ENCODE measurements at places on chromosomes 7 and 10. TPM values are rescaled to one million over a fixed set of nuclear protein-coding genes. Genes with fewer than 3 reads are reported as not detected.

Gene IDI2
- total RNA-seq: not detected

Gene ZNF248
- 11.7 TPM for total RNA-seq

Gene PTN
- total RNA-seq: 228 TPM

Gene SPDYE5
- not detected for total RNA-seq

Gene DLX5
- total RNA-seq: 0.70 TPM

Gene CYP2C18
- not detected for total RNA-seq

Gene BZW2
- 108 TPM for total RNA-seq

DNA sequence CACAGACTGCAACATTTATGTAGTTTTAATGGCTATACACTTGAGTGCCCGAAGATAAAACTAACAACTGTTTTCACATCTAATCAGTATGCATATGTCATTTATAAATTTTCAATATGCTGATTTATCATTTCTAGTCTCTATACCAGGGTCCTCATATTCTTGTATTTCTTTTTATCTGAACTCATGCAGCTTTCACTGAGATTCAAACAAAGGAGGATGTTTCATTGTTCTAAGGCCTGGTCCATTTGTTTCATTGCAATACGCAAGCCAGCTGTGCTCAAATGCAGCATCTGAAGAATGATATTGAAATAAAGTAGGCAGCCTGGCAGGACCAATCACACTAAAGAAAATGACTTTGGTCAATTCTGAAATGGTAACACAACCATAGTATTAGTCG is 31.7 kb downstream of the MAGI2 start:
- no peaks in the 10 kb centered on the region for H3K36me3 ChIP-seq
- DNase-seq: no peak
- no peak overlapping the region for H3K4me3 ChIP-seq
- H3K27ac ChIP-seq: no peak overlapping the region

DNA sequence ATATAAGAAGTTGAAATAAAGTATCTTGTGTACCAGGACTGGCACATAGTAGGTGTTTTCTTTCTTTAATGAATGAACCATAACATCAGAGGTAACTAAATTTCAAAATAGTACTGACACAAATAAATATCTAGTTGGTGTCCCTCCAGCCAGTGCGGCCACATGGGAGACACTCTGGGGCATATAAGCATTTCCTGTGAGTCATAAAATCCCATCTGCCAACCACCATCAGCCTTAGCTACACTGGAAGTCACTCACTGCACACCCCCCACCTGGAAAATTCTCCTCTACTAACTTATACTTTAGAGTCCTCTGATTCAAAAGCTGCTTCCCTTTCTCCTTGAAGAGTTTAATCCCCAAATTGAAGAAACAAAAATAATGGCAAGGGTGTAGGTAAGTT is 32.5 kb downstream of the DYDC1 start:
- no peaks in the 10 kb centered on the region for H3K27me3 ChIP-seq
- peaks cover 7% of the 10 kb centered on the region for H3K4me1 ChIP-seq
- no peak for DNase-seq
- no peak overlapping the region for H3K4me3 ChIP-seq

DNA sequence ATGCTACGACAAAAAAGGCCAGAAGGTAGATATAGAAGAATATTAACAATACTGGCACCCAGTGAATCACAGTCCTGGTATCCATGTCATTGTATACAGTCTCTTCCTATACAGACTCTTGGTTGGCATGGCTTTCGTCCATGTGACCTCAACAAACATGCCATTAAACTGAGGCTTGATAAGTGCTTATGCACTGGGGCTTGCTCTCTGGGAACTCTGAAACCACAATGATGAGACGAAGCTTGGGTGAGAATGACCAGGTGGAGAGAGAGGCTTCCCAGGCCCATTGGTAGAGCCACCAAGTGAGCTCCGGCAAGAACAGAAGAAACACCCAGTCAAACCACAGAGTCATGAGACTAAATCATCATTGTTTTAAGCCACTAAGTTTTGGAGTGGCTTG is 33.2 kb downstream of the PNPLA8 start:
- H3K36me3 ChIP-seq: peaks cover 6% of the 10 kb centered on the region
- no peaks in the 10 kb centered on the region for H3K27me3 ChIP-seq
- no peaks in the 10 kb centered on the region for H3K4me1 ChIP-seq

GRCh38 chr10:93368210-93368609 is 113.9 kb downstream of the MYOF start:
- no peaks in the 10 kb centered on the region for H3K4me1 ChIP-seq
- no peak for DNase-seq
- H3K4me3 ChIP-seq: no peak overlapping the region
- no peak overlapping the region for H3K27ac ChIP-seq

GRCh38 chr10:49138361-49138891 is 4.6 kb upstream of the FAM170B start:
- peaks cover 3% of the 10 kb centered on the region for H3K4me1 ChIP-seq
- no peak overlapping the region for H3K4me3 ChIP-seq
- DNase-seq: no peak
- H3K27me3 ChIP-seq: no peaks in the 10 kb centered on the region

- no peak for DNase-seq
- H3K27ac ChIP-seq: no peak overlapping the region
- no peaks in the 10 kb centered on the region for H3K4me1 ChIP-seq
- no peaks in the 10 kb centered on the region for H3K36me3 ChIP-seq
- H3K27me3 ChIP-seq: no peaks in the 10 kb centered on the region
Observed at GRCh38 chr10:28169525-28169924, 133.3 kb downstream of the MPP7 start.

- no peak overlapping the region for H3K4me3 ChIP-seq
- no peaks in the 10 kb centered on the region for H3K4me1 ChIP-seq
- DNase-seq: peak; percentile 53
- H3K27me3 ChIP-seq: no peaks in the 10 kb centered on the region
- no peaks in the 10 kb centered on the region for H3K36me3 ChIP-seq
Observed at GRCh38 chr10:24790599-24790998, 66.9 kb upstream of the ARHGAP21 start.

- peaks cover 36% of the 10 kb centered on the region for H3K4me1 ChIP-seq
- H3K36me3 ChIP-seq: peaks cover 3% of the 10 kb centered on the region
- H3K4me3 ChIP-seq: no peak overlapping the region
- no peak for DNase-seq
- H3K27ac ChIP-seq: no peak overlapping the region
Observed at GRCh38 chr10:34176351-34176750, 638.7 kb downstream of the PARD3 start.

- no peak overlapping the region for H3K27ac ChIP-seq
- H3K36me3 ChIP-seq: no peaks in the 10 kb centered on the region
- peaks cover 4% of the 10 kb centered on the region for H3K4me1 ChIP-seq
- no peak overlapping the region for H3K4me3 ChIP-seq
- peaks cover 87% of the 10 kb centered on the region for H3K27me3 ChIP-seq
Observed at GRCh38 chr7:157009778-157010587, 480 bp downstream of the MNX1 start.

DNA sequence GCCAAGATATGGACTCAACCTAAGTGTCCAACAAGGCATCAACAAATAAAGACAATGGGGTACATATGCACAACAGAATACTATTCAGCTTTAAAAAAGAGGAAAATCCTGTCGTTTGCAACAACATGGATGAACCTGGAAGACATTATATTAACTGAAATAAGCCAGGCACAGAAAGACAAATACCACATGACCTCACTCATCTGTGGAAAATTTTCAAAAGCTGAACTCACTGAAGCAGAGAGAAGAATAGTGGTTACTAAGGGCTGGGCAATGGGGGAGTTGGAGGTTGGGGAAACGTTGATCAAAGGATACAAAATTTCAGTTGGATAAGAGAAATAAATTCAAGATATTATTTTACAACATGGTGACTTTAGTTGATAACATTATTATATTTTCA is 221.4 kb upstream of the PITRM1 start:
- no peak overlapping the region for H3K27ac ChIP-seq
- DNase-seq: no peak
- peaks cover 50% of the 10 kb centered on the region for H3K4me1 ChIP-seq
